ENCODE measurements at places on chromosomes 16 and 17.

GRCh38 chr16:4928227-4928626, 8.7 kb downstream of the PPL start:
- no peak for DNase-seq

DNA sequence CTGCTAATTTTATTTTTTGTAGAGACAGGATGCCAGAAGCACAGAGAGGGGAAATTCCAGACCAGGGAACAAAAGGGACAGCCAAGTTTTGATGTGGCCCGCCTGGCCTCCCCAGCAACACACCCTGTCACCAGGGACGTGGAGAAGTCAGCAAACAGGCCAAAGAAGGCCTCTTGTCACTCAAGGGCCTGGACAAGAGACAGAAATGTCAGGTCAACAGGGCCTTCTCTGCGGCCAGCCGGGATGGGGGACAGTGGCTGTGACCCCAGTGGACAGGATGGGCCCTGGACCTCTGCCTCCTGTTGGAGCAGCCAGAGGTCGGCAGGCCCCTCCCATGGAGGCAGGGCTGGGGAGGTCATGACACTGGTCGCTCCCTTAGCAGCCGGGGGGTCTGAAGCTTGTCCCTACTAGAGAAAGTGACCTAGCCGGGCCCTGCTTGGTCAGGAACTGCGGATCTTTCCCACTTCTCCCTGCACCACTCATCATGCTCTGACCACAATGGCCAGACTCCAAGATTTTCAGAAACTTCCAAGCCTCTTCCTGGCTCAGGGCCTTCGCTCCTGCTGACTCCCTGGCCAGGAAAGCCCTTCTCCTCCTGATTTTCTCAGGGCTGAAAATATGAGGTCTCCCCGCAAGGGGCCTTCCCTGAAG, 9.2 kb upstream of the TVP23A start:
- no peak for DNase-seq

GRCh38 chr16:375212-375611, 4.9 kb upstream of the MRPL28 start:
- DNase-seq: no peak

- no peak for DNase-seq
These were observed 2.4 kb upstream of the CDH16 start for GRCh38 chr16:66920924-66921680.

DNA sequence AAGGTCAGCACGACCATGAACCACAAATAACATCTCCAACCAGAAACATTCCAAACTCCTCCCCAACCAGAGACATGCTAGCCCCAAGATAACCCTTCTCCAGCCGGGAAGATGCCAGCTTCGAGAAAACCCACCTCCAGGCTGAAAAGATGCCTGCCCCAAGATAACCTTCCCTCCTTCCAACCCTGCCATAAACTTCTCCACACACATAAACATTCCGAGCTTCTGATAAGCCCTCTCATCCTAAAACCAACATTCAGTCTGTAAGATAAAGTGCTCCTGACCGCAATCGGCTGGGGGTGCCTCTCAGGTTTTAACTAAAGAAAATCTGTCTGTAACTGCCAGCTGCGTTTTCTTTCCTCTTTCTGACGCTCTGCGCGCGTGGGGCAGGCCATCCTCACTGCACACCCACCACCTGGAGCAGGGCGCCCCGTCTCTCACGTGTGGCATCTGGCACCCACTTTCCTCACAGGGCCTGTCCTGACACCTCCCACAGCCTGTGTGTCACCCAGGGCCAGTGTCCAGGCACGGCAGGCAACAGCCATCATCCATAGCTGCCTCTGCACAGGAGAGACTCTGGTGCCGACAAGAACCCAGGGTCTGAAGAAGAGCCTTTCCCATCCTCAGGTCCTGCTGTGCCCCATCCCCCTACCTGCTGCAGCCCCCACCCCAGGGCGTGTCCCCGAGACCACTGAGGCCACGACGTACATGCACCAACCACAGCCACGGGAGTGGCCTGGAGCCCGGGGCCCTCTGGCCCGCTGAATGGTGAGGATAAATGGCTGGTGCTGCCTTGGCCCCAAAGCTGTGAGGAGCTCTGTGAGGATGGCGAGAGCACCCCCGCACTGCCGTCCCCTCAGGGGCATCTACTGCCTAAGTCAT, 3.7 kb downstream of the TEPSIN start:
- DNase-seq: no peak

- DNase-seq: peak; percentile 18
These were observed 46.1 kb downstream of the CHCT1 start for GRCh38 chr17:60468371-60468770.

DNA sequence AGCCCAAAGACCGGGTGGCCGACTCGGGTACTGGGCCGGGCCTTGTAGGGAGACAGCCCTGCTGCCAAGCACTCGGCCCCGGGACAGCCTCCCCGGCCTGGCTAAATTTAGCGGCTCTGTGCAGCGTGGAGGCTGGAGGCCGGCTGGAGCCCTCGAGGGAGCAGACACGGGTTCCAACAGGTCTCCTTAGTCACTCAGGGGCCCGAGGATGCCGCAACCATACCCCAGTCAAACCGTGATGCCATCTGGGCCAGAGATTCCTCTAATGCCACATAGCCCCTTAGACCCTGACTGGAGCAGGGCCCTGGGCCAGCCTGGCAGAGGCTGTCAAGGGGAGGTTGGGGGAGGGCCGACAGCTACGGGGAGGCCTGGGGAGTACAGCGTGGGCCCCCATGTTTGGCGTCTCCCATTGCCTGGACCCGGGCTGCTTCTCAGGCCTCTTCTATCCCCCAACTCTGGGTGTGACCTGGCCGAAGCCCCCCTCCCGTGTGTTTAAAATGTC, 2.9 kb upstream of the P2RX1 start:
- no peak for DNase-seq

- DNase-seq: peak; percentile 62
These were observed 100.7 kb downstream of the MGAT5B start for GRCh38 chr17:76968707-76969597.

GRCh38 chr17:78738698-78739097, 43.4 kb downstream of the CYTH1 start:
- no peak for DNase-seq
